ENCODE measurements at places on chromosomes 7 and 10.

- no peak for DNase-seq
Observed at GRCh38 chr10:92103376-92104090, 180.0 kb downstream of the BTAF1 start.

DNA sequence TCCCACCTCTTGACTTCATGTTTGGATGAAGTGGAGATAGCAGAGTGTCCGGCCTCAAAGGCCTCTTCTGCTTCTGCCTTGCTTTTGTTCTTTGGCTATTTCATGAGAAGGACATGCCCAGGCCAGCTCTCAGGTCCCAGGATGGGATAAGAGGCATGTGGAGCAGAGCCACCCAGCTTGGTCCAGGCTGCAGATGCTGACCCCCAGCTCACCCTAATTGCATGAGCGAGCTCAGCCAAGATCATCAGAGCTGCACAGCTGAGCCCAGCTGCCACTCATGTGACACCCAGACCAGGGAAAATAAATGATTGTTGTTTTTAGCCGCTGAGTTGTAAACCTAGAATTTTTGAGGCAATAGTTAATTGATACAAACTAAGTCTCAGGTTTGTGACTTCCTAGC is 230.0 kb downstream of the PHF14 start:
- no peak for DNase-seq

- DNase-seq = no peak
Observed at GRCh38 chr7:117116211-117116610, 162.9 kb downstream of the ST7 start.

- DNase-seq = no peak
Observed at GRCh38 chr10:121415063-121415399, 183.2 kb downstream of the FGFR2 start.

DNA sequence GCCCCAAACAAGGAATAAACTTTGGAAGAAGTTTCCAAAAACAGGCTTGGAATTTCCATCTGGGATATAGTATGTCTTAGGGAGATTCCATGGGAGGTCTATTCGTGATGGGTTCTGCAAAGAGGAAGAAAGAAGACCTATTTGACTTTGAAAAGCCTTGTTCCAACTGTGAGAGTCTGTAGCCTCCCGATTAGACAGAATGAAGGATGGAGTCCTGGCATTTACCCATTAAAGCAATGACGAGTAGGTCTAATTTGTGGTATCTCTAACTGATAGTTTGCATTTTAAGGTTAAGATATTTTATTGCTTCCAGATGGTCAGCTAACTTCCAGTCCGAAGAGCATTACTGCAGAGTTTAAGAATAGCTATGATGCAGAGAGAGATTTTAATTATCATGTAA is 19.5 kb upstream of the GALNT17 start:
- no peak for DNase-seq

GRCh38 chr10:132542819-132543218 is 5.2 kb downstream of the INPP5A start:
- DNase-seq = no peak

GRCh38 chr10:89367529-89367928 is 10.3 kb upstream of the IFIT1B start:
- DNase-seq = no peak

DNA sequence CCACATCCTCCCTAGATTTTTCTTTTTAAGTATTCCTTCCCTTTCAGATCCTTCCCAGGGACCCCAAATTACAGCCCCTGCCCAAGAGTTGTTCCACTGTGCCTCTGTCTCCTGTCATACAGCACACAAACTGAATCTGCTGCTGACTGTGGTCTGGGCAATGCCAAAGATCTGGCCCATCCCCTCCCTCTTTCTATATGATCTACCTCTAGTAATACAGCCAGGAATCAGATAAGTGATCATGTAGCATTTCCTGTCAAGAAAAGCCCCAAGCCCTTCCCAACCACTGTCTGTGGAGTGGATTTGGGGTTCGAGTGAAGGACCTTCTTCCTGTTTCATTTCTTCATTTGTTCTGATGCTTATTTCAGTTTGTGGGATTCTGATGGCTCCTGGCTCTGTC is 6.7 kb downstream of the STX1A start:
- no peak for DNase-seq

GRCh38 chr10:78948621-78949030 is 120.1 kb upstream of the ZMIZ1 start:
- no peak for DNase-seq

DNA sequence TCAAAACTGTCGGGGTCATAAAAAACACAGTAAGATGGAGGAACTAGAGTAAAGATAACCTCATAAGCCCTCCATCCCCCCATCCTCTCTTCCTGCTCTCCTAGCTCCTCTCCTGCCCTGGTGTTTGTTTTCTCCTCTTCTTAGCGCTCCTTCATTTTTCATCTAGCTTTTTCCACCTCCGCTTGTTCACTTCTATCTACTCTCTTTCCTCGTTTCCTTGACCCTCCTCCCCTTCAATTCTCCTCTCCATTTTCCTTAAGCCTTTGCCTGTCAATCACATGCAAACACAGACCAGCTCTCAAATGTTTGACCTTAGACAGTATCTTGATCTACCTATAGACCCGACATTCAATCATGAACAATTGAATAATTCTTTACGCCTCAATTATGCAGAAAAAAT is 10.0 kb downstream of the NCAPG2 start:
- DNase-seq = no peak

DNA sequence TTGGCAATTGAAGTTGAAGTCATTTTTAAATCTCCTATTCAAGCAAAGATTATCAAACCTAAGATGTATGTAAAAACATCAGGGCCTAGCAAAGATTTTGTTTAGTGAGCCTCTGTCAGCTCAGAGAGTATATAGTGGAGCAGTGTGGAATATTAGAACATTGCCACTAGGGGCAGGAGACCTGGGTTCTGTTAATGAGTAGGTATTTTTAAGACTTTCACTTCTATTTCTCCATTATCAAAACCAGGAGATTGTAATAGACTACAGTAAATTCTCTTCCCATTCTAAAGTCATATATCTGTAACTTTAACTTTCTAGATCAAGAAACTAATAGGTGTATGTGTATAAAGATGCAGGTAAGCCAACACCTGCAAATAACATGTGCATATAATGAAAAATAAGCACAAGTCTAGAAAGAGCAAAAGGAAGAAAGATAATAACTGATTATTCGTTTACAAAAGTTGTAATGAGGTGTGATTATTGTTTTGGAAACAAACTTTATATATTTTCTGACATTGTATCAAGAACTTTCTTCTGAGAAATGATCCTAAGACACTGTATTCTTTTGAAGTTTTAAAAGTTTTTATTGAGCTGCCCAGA is 64.4 kb downstream of the KCND2 start:
- DNase-seq = no peak

- peak; percentile 93 for DNase-seq
Observed at GRCh38 chr7:73308665-73309214, at the start of gene NSUN5. Gene NSUN5 (minus strand): TSS chr7:73308826. CDS start chr7:73308790, 36 bp downstream.

- DNase-seq = no peak
Observed at GRCh38 chr10:86437447-86437846, 70.9 kb upstream of the GRID1 start.

- no peak for DNase-seq
Observed at GRCh38 chr7:40332516-40332915, 197.7 kb downstream of the SUGCT start.

DNA sequence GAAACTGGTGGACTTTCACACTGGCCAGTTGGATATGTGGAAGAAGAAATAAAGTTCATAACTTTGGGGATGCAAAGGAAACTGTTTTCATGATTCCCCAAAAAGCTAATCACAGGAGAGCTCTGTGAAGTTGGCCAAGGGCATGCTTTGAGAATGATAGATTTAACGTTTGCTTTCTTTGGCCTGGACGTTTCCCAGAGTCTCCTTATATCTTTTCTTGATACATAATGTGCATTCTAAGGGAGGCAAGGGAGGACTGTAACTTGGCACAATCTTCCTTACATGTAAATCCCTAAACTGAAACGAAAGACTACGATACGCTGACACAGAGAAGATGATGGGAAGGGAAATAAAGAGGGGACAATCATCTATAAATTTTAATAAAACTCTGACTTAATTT is 176.5 kb upstream of the INHBA start:
- no peak for DNase-seq

DNA sequence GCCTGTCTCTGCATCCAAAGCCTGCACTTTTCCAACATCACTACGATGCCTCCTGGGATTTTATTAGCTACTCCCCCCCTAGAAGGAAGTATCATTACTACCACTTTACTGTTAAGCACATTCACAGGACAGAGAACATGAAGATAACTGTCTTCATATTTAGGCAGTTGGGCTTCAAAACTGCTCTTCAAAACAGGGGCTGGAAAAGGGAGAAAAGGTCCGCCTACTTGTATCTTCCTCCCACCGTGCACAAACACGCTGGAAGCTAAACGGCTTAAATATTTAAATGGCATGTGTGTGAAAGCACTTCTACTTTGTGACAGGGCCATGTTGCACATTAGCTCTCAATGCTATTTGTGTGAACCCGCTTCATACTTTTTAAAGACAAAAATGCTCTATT is 999 bp downstream of the ITIH5 start:
- DNase-seq = no peak

- DNase-seq = peak; percentile 3
Observed at GRCh38 chr7:13099154-13099795, 411.8 kb downstream of the ARL4A start.

DNA sequence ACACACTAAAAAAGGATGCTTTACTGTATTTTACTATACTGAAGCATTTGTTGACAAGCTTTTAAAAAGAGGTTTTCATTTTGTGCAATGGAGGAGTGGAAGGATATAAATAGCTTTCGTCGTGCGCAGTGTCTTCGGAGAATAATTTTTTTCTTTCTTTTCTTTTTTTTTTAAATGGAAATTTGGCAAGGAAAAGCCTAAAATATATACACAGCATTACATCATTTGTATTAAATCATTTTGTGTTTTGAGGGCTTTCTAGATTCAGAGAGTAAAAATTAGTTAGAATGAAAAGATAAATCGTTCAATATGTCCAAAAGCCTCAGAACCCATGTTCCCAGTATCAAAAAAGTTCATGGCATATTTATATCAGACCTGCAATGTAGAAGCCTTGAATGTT is 150.2 kb upstream of the FERD3L start:
- no peak for DNase-seq

DNA sequence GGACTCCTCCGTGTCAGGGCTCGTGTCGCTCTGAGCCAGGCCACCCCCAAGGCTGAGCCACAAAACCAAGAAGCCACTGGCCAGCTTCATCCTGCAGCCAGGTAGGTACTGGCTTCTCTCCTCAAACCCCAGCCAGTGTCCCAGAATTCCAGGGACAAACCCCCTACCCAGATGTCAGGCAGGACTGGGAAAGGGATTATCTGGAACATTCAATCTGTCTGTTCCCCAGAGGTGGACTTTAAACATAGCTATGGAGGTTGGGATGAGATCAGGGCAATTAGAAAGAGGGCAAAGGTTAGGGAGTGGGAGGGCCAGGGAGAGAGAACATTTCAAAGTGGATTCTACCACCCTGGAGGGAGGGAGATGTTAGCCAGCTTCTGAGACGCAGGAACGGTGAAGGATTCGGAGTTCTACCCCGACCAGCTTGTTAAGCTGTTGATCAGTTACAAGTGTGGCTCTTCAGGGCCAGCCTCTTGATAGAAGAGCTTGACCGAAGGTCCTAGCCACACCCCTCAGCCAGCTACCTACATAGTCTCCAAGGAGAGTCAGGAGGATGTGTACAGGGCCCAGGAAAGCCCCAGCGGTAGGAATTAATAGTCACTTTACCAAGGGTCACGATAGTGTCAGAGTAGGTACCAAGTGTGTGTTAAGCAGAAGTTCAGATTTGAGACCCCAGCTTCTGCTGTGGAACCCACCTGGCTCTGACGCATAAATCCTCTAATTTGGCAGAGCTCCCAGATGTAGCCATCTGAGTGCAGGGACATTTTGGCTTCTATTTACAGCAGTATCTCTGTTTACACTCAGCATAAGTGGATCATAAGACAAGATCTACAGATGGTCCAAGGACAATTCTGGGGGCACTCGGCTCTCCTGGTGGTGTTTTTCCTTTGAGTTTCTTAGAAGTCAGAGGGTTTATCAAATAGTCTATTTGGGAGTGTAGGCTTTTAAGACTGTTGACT is at the start of gene PLA2G12B:
TSS of gene PLA2G12B (minus strand) at position 211 of the 959 bp plus-strand sequence. CDS start at position 90, 121 bp downstream.
- DNase-seq = no peak

DNA sequence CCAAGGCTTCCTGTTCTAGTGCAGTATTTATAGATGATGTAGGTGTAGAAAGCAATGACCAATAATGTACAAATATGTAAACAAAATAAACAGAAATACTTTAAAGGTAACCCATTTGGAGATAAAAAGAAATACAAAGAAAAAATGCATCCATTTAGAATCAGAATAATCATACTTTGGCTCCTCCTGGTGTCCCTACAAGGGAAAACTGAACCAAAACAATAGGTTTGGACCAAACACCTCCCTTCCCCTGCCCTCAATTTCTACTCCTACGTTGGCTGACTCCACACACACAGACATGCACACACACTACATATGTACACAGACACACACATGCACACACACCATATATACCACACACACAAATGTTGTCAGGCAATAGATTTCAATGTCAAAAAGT is 36.0 kb downstream of the C10orf143 start:
- no peak for DNase-seq

GRCh38 chr7:156177422-156178055 is 365.3 kb upstream of the SHH start:
- DNase-seq = no peak

- no peak for DNase-seq
Observed at GRCh38 chr10:1320739-1321320, 264.6 kb downstream of the WDR37 start.

- no peak for DNase-seq
Observed at GRCh38 chr7:116969371-116969902, 16.1 kb downstream of the ST7 start.

DNA sequence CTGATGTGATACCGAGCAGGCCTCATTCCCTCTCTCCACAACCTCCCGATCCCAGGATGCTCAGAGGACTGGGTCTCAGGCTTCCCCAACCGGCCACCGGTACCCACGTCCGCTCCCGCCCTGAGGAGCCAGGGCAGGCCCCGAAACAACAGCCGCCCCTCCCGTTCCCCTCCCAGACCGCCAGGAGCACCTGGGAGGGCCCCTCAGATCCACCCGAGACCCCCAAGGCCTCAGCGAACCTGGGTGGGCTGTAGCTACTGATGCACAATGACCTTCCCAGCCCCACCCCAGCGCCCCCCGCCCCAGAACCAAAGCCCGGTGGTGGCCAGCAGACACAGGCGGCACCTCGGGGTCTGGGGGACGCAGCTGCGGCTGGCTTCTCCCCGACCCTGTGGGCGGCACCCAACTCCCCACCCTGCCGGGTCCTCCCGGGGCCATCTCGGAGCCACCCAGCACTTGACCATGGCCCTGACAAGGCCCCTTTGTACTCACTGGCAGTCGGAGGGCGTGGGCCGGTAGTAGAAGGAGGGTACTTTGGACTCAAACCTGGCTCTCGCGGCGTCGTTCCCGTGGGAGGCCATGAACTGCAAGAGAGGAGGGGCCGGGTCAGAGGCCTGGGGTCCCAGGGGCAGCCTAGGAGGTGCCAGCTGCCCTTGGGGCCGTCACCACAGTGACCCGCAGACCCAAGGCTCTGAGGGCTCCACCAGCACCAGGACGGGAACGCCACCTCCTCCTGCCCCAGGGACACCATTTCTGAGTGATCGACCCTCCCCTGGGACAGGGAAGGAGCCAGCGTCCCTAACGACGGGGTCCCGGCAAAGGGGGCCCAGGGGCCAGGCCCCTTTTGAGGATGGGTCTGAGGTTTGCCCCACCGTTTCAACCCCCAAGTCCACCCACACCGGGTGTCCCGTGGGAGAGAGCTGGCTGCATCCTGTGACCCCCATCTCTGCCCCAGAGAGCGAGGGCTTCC is 28.1 kb downstream of the ADAP1 start:
- DNase-seq = peak; percentile 1
